ENCODE measurements at places on chromosomes 11 and 22.

- no peak for DNase-seq
- H3K27ac ChIP-seq: no peak overlapping the region
- no peak overlapping the region for H3K4me3 ChIP-seq
- no peaks in the 10 kb centered on the region for H3K36me3 ChIP-seq
- no peaks in the 10 kb centered on the region for H3K4me1 ChIP-seq
Measured at GRCh38 chr22:29145321-29146072, 60.2 kb upstream of the EMID1 start.

DNA sequence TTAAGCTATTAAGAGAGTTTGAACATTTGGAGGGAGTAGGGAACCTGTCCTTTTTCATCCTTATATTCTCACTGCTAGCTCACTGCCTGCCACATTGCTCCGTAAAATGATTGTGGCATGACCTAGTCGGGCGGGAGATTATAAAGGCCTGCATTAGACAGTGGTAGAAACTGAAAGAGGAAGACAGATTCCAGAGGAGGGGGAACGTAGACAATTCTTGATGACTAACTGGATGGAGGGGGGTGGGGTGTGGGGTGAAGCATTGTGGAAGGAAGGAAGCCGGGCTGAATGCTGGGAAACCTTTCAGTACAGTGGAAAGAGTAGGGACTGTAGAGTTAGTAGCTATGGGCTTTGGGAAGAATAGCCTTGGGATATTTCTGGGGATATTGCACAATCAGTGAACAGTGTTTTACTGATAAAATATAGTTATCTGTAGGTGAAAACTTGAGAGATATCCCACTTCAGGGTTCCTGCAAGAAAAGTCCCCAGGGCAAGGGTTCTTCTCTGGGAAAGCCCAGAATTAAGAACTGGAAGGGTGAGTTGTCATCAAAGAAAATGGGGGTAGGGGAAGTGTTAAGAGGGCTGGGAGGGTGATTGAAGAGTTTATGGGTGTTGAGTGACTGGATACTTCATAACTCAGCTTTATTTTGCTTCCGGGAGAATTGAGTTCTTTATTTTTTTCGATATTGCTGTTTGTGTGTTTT, 2.1 kb downstream of the MED15 start:
- peak overlapping the region; percentile 95 for H3K4me3 ChIP-seq
- peak; percentile 91 for DNase-seq
- H3K36me3 ChIP-seq: peaks cover 33% of the 10 kb centered on the region
- H3K27me3 ChIP-seq: no peaks in the 10 kb centered on the region
- peaks cover 60% of the 10 kb centered on the region for H3K4me1 ChIP-seq

DNA sequence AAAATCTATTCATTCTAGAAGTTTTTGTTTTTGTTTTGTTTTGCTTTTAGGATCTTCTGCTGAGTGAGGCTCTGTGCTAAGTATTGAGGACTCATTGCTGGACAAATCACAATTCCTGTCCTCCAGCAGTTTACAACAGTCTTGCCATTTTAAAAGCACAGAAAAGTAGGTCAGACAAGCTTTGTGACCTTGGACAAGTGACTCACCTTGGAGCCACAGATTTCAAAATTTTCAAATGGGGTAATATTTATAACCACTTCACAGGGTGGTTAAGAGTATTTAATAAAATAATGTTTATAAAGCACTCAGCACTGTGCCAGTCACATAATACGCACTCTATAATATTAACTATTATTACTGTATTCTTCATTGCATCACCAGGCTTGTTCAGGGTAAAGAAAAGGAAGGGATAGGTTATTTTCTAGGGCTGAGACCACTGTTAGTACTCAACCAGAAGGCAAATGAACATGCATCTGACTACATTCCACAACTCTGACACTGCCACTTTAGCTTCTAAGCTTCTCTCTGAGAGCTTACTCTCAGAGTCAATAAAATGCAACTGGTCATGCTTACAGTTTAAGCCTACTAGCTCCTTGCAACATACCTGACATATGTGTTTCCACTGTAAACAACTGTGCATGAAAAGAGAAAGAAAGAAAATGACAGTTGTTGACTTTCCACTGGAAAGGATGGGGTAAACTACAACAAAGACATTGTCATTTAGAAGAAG, 63.2 kb upstream of the FIBIN start:
- no peak overlapping the region for H3K4me3 ChIP-seq
- H3K36me3 ChIP-seq: no peaks in the 10 kb centered on the region
- peak; percentile 67 for DNase-seq
- peaks cover 27% of the 10 kb centered on the region for H3K4me1 ChIP-seq
- no peaks in the 10 kb centered on the region for H3K27me3 ChIP-seq
- peak overlapping the region; percentile 73 for H3K27ac ChIP-seq

- H3K27ac ChIP-seq: peak overlapping the region; percentile 64
- H3K27me3 ChIP-seq: no peaks in the 10 kb centered on the region
- no peaks in the 10 kb centered on the region for H3K36me3 ChIP-seq
- H3K4me1 ChIP-seq: peaks cover 73% of the 10 kb centered on the region
- DNase-seq: peak; percentile 85
Measured at GRCh38 chr11:95147364-95147905, 57.8 kb downstream of the ENDOD1 start.

DNA sequence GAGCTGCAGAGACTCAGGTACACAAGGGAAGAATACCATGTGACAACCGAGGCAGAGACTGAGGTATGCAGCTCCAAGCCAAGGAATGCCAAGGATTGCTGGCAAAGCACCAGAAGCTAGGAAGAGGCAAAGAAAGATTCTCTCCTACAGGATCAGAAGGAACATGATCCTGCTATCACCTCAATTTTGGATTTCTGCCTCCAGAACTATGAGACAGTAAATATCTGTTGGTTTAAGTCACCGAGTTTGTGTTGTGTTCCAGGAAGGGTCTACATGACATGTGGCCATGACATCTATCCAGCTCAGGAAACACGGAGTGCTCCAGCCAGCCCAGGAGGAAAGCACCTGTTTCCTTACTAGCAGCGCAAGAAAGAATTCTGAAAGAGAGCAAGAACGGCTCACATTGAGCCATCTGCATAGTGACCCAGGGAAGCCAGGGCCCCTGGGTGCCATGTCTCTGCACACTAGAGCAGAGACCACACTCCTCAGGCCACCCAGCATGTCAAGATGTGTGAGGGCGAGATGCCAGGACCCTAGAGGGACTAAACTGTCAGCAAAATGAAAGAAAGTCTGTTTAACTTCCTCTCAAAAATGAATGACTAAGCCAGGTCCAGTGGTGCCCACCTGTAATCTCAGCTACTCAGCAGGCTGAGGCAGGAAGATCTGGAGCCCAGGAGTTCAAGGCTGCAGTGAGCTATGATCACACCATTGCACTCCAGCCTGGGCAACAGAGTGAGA, 35.6 kb upstream of the GALNT18 start:
- no peak overlapping the region for H3K4me3 ChIP-seq
- H3K27ac ChIP-seq: no peak overlapping the region
- H3K27me3 ChIP-seq: peaks cover 35% of the 10 kb centered on the region
- H3K4me1 ChIP-seq: no peaks in the 10 kb centered on the region
- DNase-seq: no peak

Data from HFFc6 (cell line).